ENCODE measurements at places on chromosomes 3 and 15. TPM values are rescaled to one million over a fixed set of nuclear protein-coding genes. Genes with fewer than 3 reads are reported as not detected.

DNA sequence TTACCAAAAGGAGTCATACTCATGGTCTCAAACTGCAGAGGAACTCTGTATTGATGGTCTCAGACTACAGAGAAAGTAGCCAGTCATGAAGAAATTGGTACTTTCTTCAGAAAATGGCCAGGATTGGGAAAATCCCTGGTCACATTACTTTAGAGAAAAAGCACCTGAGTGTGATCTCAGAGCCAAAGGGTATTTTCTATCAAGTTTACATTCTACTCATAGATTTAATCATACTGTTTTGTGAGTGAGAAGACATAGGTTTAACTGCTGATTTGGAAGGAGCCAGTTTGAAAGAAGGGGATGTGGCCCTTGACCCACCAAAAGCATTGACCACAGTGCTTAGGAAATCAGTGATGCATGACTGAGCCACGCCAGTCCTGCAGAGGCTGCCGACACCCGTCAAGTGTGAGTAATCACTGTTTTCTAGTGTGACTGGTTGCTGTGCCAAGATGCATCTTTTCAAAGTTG is 203.6 kb downstream of the AKAP13 start:
- DNase-seq, result no peak

- DNase-seq, result no peak
Measured at GRCh38 chr15:40100947-40101905, 7.5 kb downstream of the BMF start.

- no peak for DNase-seq
Measured at GRCh38 chr15:31457631-31458526, 131.2 kb downstream of the KLF13 start.

GRCh38 chr15:55859681-55860080 is 116.7 kb upstream of the PRTG start:
- no peak for DNase-seq

DNA sequence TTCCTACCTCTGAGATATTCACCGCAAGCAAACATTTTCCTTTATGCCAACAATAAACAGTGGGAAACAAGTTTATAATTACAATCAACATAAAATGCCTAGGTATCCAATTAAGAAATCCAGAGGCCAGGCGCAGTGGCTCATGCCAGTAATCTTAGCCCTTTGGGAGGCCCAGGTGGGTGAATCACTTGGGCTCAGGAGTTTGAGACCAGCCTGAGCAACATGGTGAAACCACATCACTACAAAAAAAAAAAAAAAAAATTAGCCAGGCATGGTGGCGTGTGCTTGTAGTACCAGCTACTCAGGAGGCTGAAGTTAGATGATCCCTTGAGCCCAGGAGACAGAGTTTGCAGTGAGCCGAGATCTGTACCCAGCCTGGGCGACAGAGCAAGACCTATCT is 17.3 kb downstream of the TBC1D2B start:
- DNase-seq, result peak; percentile 18

DNA sequence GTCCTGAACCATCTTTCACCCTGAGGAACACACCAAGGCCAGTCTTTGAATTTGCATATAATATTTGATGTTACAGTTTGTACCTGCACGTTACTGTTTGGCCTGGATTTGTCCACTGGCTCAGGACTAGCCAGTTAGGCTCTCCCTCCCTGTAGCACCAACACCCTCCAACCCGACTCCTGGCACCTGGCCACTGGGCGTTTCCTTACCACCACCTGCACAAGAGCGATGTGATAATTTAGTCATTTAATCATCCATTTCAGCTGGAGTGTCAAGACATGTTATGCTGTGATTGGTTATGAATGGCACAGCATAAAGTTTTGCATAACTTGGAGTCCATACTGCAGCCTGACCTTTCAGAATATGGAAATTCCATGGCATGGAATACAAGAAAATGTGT is 242.4 kb downstream of the KCNMB2 start:
- no peak for DNase-seq

- no peak for DNase-seq
Measured at GRCh38 chr3:38205472-38205805, 40.1 kb downstream of the OXSR1 start.

GRCh38 chr3:48414376-48415250 is 15.3 kb downstream of the PLXNB1 start:
- DNase-seq, result no peak

- DNase-seq, result no peak
Measured at GRCh38 chr3:54305409-54306099, 183.2 kb downstream of the CACNA2D3 start.

DNA sequence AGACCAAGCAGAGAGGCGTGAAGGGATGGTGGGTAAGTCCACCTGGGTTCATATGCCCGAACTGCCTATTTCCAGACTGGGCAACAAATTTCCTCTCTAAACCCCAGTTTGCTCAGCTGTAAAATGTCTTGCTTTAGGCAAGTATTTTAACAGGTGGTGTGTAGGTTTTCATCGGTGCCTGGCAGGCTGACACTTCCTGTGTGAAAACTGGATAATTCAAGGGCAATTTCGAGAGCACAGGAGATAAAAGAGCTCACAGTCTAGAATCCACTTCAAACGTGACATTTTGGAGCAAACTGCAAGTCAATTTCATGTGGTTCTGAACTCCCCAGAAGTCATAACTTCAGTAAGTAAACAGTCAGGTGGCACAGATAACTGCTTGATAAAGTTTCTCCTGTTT is 112.2 kb downstream of the OXNAD1 start:
- DNase-seq, result no peak

- no peak for DNase-seq
Measured at GRCh38 chr3:16437640-16438039, 75.9 kb downstream of the RFTN1 start.

- DNase-seq, result no peak
Measured at GRCh38 chr3:16487511-16488175, 25.9 kb downstream of the RFTN1 start.

GRCh38 chr3:196849180-196849741 is 18.5 kb upstream of the SENP5 start:
- DNase-seq, result no peak

DNA sequence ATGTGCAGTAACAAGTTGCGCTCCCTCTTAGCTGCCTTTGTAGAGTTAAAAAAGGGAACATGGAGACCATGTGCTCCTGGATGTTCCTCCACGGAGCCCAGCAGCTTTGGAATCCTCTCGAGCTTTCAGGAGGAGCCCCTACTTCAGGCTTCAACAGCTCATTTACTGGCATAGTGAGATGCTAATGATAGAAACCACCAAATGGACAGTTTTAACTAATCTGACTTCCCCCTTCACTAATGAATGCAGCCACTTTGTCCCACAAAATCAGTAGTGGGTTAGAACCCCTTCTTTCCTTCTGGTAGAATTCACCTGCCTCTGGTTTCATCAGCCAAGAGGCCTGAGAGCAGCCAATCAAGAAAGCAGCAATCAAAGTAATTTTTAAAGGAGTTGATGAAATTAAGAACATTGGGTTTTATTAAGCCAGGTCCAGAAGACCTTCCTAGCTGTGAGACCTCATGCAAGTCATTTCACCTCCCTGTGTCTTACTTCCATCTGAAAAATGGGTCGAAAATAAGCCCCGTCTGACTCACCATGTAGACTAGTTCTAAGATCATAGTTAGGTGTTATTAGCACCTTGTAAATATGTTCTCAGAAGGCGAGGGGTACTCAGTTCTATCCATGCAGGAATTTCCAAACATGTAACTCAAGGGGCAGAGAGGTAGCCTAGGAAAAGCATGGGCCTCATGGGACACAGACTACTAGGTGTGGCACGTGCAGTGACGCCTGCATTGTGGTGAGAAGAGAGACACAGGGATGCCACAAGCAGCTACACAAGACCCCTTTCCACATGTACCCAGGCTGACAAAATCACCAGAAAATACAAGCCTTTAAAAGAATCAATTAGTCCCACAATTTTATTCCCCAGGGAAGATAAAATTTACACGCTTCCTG is 179.7 kb upstream of the LPP start:
- DNase-seq, result no peak

GRCh38 chr15:87727073-87727472 is 529.5 kb downstream of the NTRK3 start:
- DNase-seq, result no peak

DNA sequence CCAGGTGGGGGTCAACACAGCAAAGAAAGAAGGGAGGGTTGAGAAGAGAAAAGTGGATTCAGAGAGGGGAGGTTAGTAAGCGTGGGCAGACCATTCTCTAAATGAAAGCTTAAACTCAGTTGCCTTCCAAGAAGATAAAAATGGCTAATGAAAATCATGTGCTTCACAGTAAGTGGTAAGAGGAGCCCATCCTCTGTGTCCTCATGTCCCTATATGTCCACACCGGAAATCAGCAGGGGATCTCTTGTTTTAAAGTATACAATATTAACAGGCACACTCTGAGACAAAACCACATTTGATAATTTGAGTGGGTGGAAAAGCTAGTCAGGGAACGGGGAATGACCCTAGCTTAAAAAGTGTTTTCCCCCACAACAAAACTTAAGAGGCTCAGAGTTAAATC is 4.4 kb upstream of the FOXP1 start:
- DNase-seq, result no peak

DNA sequence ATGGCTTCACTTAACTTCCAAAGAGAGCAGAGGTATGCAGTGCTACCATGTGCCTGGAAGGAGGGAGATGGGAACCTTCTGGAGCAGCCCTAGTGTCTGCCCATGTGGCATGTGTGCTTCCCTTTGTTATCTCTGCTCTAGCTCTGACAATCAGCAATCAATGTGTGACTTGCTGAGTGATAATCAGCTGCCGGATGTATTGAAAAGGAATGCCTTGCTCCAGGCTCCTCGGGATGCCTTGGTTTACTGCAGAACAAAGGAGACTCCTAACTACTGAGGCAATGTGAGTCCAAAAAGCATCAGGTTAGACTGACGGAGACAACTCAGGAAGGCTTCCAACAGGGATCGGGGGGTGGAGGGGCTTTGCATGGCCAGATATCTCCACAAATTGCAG is 36.0 kb upstream of the CORO2B start:
- peak; percentile 8 for DNase-seq

DNA sequence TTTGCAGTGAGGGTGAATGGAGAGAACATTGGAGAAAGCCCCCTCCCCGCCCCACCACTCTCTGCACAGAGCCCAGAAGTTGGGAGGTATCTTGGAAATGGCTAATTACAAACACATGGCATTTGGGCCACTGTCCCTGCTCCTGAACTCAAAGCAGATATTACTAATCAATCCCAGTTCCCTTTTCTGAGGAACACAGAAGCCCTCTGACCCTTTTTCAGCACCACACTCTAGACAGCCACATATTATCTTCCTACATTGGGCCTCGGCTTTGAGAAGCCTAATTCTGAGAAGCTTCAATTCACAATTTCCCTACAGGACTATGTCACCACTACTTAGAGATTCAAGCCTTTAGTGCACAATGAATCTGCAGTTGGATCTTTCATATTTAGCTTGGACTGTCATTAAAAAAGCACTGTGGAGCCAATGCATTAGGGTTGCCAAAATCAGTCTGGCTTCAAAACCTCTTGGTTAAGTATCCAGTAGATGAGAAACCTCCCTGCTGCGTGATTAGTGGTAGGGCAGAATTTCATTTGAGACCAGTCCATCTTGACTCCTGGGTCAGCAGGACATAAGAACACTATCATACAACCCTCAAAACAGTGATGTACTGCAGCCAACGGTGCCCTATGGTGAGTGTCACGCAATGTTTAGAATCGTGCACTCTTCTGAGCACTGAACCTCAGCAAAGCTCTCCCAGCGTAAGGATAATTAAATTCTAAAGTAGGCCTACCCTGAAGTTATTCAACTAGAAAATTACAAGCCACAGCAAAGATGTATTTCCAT is 26.1 kb downstream of the MGLL start:
- DNase-seq, result no peak

DNA sequence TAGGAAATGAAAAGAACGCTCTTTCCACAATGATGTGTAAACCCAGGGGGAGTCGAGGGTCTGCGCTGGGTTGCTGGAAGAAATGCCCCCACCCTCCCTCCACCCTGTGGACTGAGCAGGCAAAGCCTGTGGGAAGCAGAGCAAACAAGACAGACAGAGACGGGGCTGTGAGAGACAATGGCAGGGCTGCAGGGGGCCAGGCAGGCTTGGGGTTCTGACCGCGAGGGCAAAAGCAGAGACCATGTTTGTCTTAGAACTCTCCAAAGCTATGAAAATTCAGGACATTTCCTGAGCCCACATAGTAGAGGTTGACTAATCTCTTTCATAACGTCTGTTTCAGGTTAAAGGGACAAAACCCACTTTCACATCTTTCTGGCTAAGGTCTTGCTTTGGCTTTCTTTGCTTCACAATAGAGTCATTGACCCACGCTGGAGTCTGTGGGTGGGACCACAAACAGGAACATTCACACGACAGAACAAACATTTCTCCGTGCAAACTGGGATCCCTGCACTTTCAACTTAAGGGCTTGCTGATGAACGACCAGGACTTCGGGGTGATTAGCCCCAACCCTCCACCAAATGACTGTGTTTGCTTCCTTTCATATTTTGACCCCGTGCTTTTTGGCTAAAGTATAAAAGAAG is 156.0 kb upstream of the TPM1 start:
- DNase-seq, result no peak

DNA sequence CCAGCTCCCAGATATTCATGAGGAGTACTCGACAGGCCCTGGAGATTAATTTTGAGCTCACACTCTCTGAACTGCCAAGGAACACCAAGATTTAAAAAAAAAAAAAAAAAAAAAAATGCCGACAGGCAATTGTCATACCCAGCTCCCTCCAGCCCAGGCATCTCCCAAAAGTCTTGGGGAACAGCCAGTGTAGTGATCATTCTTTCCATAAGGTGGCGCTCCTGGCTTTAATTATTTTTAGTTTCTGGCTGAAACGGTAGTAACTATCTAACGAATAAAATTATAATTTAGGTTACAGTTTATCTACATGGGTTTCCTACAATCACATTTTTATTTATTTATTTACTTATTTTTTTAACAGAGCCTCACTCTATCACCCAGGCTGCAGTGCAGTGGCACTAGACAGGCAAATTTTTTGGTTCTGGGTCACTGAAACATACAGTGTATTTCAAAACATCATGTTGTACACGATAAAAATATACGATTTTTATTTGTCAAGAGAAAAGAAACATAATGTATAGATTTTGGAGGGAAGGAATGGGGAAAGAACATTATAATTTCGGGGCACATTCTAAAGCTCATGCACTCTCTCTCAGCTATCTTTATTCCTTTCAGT is 157.3 kb downstream of the ADAMTS9 start:
- DNase-seq, result no peak

GRCh38 chr3:45760878-45761711 is 35.2 kb downstream of the SLC6A20 start:
- DNase-seq, result no peak

- no peak for DNase-seq
Measured at GRCh38 chr3:181773921-181774320, 62.2 kb downstream of the SOX2 start.

DNA sequence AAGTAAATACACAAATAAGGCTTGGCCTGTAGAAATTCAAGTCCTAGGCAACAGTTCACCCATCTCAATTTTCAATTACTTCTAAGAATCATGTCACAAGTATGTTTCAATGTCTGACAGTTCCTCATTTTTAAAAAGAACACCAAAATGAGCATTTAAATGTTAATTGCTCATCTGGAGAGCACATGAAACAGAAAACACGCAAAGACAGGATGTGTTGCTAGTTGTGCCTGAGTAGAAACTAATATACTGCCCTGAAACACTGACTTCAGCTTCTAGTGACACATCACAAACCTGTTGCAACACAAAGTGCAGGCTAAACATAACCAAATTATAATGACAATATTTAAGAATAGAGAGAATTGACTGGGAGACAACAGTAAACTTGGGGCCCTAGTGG is 167.3 kb upstream of the THBS1 start:
- no peak for DNase-seq

The ADCY5 gene
- total RNA-seq, result 107 TPM

The SV2B gene
- total RNA-seq, result 8.1 TPM

The HRH1 gene
- total RNA-seq, result 3.8 TPM

The ANKRD34C gene
- not detected for total RNA-seq

The NANOGP8 gene
- not detected for total RNA-seq

The TNNC1 gene
- not detected for total RNA-seq

The LXN gene
- 30.3 TPM for total RNA-seq
